ENCODE measurements at places on chromosomes 1 and 21. TPM values are rescaled to one million over a fixed set of nuclear protein-coding genes. Genes with fewer than 3 reads are reported as not detected.
A peak's percentile ranks its signal among the peaks of the same experiment; 100 is the strongest.

Gene KRTAP21-2
- polyA plus RNA-seq: not detected

Gene FCER1G
- 19.7 TPM for polyA plus RNA-seq

Gene FBXO2
- 2.7 TPM for polyA plus RNA-seq

Gene LRRC3
- polyA plus RNA-seq: 2.3 TPM

Gene SLC6A17
- not detected for polyA plus RNA-seq

Gene SERTAD4
- 2.3 TPM for polyA plus RNA-seq

DNA sequence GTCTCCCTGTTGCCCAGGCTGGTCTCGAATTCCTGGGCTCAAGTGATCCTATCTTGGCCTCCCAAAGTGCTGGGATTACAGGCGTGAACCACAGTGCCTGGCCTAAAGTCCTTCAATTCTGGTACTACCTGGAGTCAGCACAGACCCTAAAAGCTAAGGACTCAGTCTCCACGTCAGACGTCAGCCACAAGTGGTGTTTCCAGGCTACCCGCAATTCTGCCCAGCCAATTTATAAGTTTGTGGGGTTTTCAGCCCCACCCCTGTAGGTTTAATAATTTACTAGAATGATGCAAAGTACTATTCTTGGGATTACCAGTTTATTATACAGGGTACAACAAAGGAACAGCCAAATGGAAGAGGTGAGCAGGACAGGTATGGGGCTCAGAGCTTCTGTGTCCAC lies 10.6 kb upstream of the DIP2A start:
- H3K27me3 ChIP-seq: no peaks in the 10 kb centered on the region
- H3K27ac ChIP-seq: no peak overlapping the region
- no peaks in the 10 kb centered on the region for H3K36me3 ChIP-seq

DNA sequence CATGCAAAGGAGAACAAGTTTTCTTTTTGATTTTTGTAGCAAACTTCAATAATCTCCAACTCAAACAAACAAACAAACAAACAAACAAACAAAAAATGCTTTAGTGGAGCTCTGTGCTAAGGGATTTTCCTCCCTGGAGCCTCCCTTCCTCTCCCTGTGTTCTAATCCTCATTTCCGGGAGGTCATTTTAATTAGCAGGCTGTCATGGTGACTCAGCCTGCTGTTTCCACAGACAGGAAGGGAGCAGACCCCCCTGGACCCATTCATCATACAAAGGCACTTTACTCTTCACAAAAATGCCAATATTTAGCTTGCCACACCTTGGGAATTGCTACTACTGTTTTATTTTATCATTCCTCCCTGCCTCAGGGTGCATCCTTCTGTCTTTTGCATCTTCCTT lies 61.0 kb upstream of the SPATA6 start:
- H3K4me3 ChIP-seq: no peak overlapping the region
- no peak overlapping the region for H3K27ac ChIP-seq
- H3K36me3 ChIP-seq: no peaks in the 10 kb centered on the region
- no peak for DNase-seq
- no peaks in the 10 kb centered on the region for H3K4me1 ChIP-seq
- H3K27me3 ChIP-seq: peaks cover 6% of the 10 kb centered on the region

DNA sequence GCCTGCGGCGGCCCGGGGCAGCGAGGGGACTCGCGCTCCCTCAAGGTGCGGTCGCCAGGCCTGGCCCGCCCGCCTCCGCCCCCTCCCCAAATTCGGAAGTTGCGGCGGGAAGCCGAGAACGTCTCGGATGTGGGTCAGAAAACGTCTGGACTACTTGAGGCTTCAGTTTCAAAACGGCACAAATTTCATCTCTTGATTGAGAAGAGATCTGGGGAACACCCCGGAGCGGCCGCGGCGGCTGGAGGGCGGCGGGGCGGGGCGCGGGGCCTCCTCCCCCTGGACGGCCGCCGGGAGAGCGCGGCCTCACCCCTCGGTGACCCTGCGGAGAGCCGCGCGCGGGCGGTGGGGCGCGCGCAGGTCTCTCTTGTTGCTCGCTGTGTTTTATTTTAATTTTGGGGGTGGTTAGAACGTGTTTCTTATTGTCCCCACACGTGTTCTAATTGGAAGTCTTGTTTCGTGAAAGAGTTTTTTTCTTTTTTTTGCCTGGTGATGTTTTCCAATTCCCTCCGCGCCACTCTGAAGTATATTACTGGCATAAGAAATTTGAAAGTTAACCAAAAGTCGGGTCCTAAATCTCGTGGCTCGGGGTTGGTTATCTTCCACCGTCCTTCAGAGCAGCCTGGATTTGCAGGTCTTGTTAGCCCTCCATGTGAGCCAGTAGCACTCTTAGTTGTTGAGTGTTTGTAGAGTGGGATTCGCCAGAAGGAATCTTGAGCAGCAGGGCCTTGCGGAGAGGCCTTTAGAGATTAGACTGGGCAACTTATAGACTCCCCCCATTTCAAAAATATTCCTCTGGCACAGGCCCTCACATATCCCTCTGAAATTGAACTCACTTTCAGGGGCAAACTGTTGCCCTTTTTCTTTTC lies 749 bp downstream of the PCBP3 start:
- no peaks in the 10 kb centered on the region for H3K4me1 ChIP-seq
- H3K27ac ChIP-seq: no peak overlapping the region
- peak; percentile 4 for DNase-seq
- peaks cover 23% of the 10 kb centered on the region for H3K27me3 ChIP-seq
- no peaks in the 10 kb centered on the region for H3K36me3 ChIP-seq
- peak overlapping the region; percentile 47 for H3K4me3 ChIP-seq

- peaks cover 5% of the 10 kb centered on the region for H3K4me1 ChIP-seq
- H3K4me3 ChIP-seq: no peak overlapping the region
- H3K27me3 ChIP-seq: no peaks in the 10 kb centered on the region
- no peak for DNase-seq
- no peak overlapping the region for H3K27ac ChIP-seq
Measured at GRCh38 chr21:42194863-42195262, 24.1 kb upstream of the ABCG1 start.

DNA sequence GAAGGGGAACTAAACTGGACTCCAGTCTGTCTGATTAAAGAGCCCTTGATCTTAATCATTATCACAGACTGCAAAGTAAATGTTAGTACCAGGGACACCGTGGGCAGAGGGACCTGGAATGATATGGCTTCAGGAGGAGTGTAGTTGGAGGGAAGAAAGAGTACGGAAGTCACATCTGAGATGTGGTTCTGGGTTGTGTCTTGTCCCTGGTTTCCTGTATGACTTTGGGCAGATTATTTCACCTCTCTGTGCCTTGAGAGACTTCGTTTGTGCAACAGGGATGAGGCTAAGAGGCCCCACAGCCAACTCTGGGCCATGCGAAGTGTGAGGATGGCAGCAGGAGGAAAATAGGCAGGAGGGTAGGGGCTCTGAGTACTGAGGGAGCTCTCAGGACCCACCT lies 76.1 kb upstream of the SLC2A1 start:
- H3K27ac ChIP-seq: no peak overlapping the region
- H3K27me3 ChIP-seq: no peaks in the 10 kb centered on the region
- DNase-seq: no peak
- H3K36me3 ChIP-seq: no peaks in the 10 kb centered on the region
- no peaks in the 10 kb centered on the region for H3K4me1 ChIP-seq

- no peak overlapping the region for H3K4me3 ChIP-seq
- peaks cover 21% of the 10 kb centered on the region for H3K27me3 ChIP-seq
- H3K36me3 ChIP-seq: peaks cover 6% of the 10 kb centered on the region
- H3K4me1 ChIP-seq: peaks cover 3% of the 10 kb centered on the region
- H3K27ac ChIP-seq: peak overlapping the region; percentile 64
Measured at GRCh38 chr1:1628754-1629429, 3.1 kb upstream of the MMP23B start.

GRCh38 chr1:78490861-78491450 lies at the start of gene PTGFR:
Gene PTGFR, plus strand, starts transcription at chr1:78490974. Its CDS starts 1,770 bp downstream, at chr1:78492744.
- H3K36me3 ChIP-seq: no peaks in the 10 kb centered on the region
- peaks cover 66% of the 10 kb centered on the region for H3K27me3 ChIP-seq
- no peak within 1 kb of the TSS for H3K27ac ChIP-seq
- peak within 1 kb of the TSS; percentile 52 for H3K4me3 ChIP-seq
- DNase-seq: no peak

DNA sequence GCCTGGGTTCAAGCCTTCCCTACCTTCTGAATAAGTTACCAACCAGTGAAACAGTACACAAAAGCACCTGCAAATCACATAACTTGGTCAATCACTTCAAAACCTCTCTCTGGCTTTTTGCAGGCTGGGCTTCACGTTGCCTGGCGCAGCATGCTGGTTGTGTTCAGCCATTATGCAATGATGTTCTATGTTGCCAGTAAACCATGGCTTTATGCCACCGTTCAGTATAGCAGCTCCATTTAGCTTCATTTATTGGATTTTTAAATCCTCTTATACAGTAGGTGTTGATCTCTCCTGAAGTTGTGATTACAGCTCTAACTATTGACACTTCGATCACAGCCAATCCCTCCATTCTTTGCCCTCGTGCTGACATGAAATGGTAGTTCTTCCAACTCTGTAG lies 233.6 kb upstream of the PTBP2 start:
- H3K4me3 ChIP-seq: no peak overlapping the region
- no peak for DNase-seq
- no peaks in the 10 kb centered on the region for H3K27me3 ChIP-seq
- H3K4me1 ChIP-seq: no peaks in the 10 kb centered on the region
- H3K27ac ChIP-seq: no peak overlapping the region
- H3K36me3 ChIP-seq: no peaks in the 10 kb centered on the region

- H3K36me3 ChIP-seq: no peaks in the 10 kb centered on the region
- no peaks in the 10 kb centered on the region for H3K27me3 ChIP-seq
- H3K4me3 ChIP-seq: no peak overlapping the region
- DNase-seq: no peak
Measured at GRCh38 chr1:186799689-186800054, 29.1 kb upstream of the PLA2G4A start.

DNA sequence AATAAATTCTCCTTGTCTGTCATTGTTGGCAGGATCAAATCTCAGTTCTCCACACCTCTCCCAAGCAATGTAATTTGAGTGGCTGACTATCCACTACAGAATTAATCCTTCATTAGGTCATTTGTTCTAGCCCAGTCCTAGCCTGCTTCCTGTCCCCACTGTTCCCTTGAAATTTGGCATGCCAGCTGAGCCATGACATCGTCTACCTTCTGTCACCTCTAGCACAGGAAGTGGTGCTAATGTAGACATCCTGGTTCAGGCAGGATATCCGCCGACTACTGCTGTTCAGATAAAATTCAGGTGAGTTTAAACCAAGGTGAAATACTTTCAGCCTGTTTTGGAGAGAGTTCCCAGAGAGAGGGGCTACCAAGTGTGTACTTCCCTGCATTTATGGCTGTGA lies 5.9 kb downstream of the CHRM3 start:
- H3K36me3 ChIP-seq: no peaks in the 10 kb centered on the region
- peaks cover 5% of the 10 kb centered on the region for H3K4me1 ChIP-seq
- no peak overlapping the region for H3K27ac ChIP-seq
- peaks cover 32% of the 10 kb centered on the region for H3K27me3 ChIP-seq

Data from heart right ventricle (tissue), 16 donors.